ENCODE measurements at places on chromosomes 16 and 17.

GRCh38 chr16:64225696-64226095, 896.2 kb downstream of the CDH11 start:
- no peak for DNase-seq

DNA sequence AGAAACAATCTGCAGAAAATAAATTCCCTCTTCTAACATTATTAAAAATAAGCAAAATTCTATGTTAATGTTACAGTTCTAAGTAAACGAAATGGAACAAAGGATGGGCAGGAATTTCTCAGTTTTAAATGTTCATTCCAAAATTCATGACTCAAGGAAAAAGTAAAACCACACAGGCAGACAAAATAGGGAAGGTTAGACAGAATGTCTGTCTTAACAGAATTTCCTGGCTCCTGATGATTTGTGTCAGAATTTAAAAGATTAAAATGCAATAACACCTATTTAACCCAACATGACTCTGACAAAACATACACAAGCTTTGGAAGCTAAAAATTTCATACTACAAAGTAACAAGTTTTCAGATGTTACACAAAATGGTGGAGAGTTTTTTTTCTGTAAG, 42.8 kb downstream of the SPOP start:
- no peak for DNase-seq

DNA sequence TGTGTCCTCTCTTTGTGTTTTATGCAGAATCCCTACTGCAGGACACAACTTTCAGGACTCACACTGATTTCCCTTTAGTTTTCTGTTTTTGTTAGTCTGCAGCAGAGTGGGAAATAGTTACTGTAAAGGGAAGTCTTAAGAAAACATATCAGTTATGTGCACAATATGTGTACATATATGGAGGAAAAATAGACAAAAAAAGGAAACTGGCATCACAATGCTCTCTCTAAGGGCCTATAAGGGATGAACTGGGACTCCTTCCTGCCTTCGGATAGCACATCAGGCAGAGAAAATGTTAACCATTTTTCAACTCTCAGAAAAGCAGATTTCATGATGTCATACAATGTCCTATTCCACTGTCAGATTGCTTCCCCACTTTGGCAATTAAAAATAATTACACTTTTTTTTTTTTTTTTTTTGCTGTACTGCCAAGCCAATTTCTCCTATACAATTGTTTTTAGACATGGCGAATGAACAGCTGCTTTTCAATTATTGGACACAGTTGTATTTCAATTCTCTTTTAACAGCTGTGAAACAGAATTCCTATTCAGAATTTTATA, 112.5 kb upstream of the KCNJ16 start:
- no peak for DNase-seq

- DNase-seq: no peak
Measured at GRCh38 chr17:7852919-7853690, 1.8 kb upstream of the TMEM88 start.

- DNase-seq: no peak
Measured at GRCh38 chr16:69411064-69411985, 13.1 kb upstream of the CYB5B start.

DNA sequence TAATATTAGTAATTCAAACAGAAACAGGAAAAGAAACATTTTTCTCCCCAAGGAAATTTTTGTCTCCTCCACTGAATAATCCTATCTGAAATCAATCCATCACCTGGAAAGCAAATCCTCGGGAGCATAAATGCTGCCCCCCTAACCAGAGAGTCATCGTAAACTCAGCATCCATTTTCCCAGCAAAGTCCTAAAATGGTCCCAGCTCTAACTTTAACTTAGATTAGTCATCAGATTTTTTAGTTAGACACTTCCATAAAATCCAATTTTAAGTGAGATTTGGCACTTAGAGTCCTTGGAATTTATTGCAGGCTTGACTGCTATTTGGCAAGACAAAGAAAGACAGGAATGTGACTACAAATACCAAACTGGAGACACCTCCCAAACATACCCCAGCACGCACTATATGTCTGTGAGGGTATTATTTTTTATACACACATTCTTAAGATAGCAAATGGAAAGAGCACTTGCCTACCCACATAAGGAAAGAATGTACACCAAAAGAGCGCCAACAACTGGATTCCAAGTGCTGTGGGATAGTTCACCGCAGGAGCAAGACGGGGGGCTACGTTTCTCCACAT, 15.4 kb downstream of the SCO1 start:
- peak; percentile 82 for DNase-seq

DNA sequence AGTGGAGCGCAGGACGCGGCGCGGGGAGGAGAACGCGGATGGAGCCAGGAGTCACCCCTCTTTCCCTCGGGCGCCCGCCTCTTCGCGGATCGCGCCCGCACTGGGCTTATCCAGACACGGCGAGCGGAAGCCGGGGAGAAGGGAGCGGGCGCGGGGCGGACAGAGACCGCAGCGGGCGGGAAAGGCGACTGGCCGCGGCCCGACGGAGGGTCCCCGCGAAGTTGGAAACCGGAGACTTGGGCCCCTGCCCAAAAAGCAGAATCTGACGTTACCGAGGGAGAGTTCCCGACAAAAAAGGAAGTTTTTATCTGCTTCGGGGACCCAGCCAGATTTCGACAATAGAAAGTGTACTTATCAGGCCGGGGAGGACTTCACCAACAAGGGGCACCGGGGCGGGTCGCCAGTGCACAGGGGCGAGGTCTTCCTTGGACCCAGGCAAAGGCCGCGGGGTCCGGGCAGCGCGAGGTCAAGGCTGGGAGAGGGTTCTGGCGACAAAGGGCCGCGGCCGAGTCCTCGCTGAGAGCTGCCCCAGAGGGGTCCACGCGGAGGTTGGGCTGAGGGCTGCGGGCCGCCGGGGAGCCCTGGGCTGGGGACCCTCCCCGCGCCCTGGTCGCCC, 519 bp downstream of the ST6GALNAC2 start:
- DNase-seq: no peak

GRCh38 chr16:66401610-66402009, 25.5 kb upstream of the BEAN1 start:
- DNase-seq: no peak

GRCh38 chr16:79444572-79444971, 156.0 kb downstream of the MAF start:
- DNase-seq: no peak

DNA sequence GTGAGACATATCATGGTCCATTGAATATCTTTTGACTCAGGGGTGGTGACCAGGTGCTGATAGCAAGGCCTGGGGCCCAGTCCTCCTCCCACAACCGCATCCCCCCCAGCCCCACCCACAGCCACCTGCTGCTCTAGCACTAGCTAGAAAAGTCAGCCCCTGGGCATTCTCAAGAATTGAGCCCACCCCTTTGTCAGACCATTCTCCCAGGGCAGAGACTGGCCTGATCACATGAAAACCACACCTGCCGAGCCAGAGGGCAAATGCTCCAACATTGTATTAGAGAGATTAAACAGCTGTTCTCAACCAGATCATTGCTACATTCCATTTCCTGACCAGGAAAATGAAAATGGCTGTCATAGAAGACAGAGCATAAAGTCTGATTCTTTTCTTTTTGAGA, 62.4 kb downstream of the RAB11FIP4 start:
- no peak for DNase-seq

- DNase-seq: no peak
Measured at GRCh38 chr17:2418572-2418971, 17.7 kb upstream of the MNT start.

- DNase-seq: no peak
Measured at GRCh38 chr16:27108051-27108770, 41.5 kb downstream of the C16orf82 start.

GRCh38 chr17:36641877-36642845, 40.8 kb downstream of the MRM1 start:
- no peak for DNase-seq

- DNase-seq: no peak
Measured at GRCh38 chr16:67390816-67391423, 2.4 kb downstream of the TPPP3 start.

- DNase-seq: no peak
Measured at GRCh38 chr16:83940630-83941378, 12.2 kb upstream of the OSGIN1 start.

GRCh38 chr16:84834403-84834772, 14.6 kb downstream of the CRISPLD2 start:
- DNase-seq: peak; percentile 82

DNA sequence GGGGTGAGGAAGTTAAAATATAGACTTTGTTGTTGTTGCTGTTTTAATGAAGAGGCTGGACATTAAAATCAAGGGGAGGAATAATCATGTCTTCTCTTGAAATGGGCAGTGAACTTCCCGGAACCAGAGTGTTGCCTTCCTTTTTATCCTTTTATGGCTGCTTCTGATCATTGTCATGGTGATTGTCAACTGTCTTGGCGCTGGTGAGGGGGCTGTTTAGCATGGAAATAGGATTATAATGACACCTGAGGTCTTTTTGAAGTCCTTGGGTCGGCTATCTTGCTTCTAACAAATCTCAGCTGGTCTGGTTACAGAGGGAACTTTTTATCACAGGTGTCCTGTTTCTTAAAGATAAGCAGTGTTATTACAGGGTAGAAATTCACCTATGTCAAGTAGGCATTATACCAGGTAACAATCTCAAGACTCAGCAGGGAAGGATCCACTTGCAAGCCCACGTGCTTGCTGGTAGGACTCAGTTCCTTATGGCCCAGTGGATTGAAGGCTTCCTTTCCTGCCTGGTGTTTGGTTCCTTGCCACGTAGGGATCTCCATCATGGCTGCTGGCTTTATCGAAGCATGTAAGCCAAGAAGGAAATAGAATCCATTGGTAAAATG, 349.3 kb downstream of the WWOX start:
- DNase-seq: no peak

DNA sequence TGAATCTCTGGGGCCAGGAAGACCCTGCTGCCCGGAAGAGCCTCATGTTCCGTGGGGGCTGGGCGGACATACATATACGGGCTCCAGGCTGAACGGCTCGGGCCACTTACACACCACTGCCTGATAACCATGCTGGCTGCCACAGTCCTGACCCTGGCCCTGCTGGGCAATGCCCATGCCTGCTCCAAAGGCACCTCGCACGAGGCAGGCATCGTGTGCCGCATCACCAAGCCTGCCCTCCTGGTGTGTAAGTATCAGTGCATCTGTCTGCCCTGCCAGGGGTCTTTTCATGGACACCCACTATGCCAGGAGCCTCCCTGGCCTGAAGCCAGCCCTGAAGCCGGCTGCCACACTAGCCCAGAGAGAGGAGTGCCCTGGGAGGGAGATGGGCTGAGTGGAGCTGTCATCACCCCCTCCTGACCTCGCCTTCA, at the start of gene CETP:
TSS of gene CETP (plus strand) at position 100 of the 431 bp plus-strand sequence. CDS start at position 130, 30 bp downstream.
- no peak for DNase-seq

GRCh38 chr17:78442648-78443218, 64.3 kb downstream of the PGS1 start:
- no peak for DNase-seq
